ENCODE measurements at places on chromosomes 2 and 18.

DNA sequence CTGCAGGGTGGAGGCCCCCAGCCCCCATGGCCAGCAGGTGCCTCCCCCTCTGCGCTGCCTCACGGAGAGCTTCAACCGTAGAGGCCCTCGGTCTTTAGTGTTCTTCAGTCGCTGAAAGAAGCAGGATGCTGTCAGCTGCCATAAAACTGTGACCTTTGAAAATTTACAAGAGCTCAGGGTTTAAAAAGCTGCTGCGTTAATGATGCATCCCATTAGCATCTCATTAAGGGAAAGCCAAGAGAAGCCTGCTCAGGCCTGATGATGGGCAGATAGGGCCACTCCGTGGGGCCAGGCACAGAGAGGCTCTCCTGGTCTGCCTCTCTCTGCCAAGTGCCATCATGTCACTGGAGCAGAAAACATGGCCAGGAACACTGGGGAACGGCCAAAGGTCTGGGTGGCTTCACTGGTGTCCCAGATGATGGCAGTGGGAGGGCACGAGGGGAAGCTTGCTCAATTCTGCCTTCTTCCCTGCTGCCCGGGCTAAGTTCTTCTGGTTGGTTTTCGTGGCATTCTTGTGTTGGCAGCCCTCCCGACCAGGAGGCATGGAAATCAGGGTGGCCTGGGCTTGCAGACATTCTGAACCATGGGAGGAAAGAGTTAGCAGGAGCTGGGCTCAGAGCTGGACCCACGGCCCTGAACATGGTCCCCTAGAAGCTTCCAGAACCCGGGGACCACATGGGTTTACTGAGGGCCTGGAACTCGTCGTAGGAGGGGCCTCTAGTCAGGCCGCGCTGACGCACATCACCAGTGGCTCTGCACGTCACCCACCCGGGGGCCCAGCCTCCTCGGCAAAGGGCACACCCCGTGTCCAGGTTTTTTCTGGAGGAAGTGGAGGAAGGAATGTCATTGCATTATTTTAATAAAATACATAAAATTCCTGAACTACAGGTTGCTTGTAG, 250.7 kb downstream of the KLHL29 start:
- no peak for DNase-seq

GRCh38 chr2:230815088-230815487, 49.7 kb upstream of the ITM2C start:
- no peak for DNase-seq

- no peak for DNase-seq
Observed at GRCh38 chr2:102975996-102976975, 214.5 kb downstream of the TMEM182 start.

- DNase-seq: no peak
Observed at GRCh38 chr2:121596221-121597080, 52.8 kb downstream of the CLASP1 start.

DNA sequence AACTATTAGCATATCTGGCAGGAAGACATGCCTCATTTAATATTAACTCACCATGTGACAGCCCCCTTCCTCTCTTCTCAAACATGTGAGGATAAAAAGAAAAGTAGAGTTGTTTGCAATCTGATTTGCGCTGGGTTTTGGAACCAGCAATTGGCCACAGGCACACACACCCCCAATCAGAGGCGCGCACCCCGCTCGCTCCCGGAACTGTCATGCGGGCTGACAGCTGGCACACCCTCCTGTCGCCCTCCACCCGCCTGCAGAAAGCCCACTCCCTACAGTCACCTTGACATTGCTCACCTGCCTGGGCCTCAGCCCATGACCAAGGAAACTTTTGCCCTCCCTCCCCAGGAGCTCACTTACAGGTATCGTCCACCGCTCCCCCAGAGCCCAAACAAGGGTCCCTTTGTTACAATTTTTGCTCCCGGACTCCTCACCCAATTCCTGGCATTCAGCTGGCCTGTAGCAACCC, 1.1 kb downstream of the COBLL1 start:
- DNase-seq: peak; percentile 72

- DNase-seq: no peak
Observed at GRCh38 chr2:28821295-28821958, 10.8 kb downstream of the SPDYA start.

DNA sequence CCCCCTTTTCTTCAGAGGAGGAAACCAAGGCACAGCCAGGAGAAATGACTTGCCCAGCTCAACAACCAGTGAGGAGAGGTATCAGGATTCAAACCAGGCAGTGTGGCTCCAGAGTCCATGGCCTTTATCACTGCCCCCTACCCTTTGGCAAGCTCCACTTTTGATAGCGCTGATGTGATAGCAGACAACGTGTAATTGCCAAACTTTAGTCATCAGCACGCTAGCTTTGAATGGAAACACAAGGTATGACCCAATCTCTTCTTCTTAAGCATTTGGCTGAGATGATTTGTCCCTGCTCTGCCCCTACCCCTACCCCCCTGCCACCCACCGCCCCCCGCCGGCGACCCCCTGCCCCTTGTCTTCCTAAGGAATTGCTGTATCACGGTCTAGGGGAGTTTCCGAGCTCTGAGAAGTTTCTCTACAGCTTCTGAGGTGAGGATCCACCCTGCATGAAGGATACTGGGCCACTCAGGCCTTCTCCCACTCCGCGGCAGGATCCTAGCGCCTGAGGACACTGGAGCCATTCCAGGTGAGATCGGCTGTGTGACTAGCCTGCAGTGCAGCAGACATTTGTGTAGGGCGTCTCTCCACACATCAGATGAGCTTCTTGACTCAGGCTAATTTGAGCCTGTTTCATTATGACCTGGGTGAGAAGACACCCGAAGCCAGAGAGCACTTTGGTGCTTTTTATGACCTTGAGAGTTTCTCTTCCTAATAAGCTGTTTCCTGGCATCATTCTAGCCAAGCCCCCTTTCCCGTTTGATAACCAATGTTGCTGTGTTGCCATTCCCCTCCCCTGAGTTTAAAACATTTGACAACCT, 75.1 kb upstream of the MAP4K4 start:
- DNase-seq: no peak

DNA sequence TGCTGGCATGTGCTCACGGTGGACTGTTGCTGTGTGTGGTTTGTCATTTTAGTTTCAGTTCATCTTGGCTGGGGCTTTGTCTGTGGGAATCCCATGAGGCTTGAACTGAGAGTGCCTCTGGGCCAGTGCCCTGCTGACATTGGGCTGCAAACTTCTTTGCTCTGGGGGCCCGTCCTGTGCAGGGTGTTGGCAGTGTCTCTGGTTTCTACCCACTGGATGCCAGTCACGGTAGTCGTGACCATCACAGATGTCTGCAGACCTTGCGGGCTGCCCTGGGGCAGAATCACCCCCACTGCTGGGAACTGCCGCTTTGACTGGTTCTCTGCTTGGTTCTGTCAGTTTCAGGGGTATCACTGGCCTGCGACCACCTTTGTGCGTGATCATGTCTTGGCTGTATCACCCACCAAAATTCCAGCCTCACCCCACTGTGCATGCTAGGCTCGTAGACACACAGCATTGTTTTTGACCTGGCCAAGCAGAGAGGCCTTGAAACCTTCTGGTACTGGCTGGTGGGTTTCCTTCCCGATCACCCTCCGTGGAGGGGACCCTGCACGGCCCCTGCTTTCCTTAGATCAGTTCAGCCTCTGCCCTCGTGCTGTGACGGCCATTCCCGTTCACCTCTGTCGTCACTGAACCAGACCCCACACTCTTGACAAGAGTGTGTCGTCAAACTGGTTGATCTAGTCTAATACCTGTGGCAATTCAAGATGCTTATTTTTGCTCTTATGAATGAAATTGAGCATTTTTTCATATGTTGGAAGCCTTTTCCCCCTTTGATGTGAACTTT, 57.6 kb downstream of the KCNG2 start:
- no peak for DNase-seq

DNA sequence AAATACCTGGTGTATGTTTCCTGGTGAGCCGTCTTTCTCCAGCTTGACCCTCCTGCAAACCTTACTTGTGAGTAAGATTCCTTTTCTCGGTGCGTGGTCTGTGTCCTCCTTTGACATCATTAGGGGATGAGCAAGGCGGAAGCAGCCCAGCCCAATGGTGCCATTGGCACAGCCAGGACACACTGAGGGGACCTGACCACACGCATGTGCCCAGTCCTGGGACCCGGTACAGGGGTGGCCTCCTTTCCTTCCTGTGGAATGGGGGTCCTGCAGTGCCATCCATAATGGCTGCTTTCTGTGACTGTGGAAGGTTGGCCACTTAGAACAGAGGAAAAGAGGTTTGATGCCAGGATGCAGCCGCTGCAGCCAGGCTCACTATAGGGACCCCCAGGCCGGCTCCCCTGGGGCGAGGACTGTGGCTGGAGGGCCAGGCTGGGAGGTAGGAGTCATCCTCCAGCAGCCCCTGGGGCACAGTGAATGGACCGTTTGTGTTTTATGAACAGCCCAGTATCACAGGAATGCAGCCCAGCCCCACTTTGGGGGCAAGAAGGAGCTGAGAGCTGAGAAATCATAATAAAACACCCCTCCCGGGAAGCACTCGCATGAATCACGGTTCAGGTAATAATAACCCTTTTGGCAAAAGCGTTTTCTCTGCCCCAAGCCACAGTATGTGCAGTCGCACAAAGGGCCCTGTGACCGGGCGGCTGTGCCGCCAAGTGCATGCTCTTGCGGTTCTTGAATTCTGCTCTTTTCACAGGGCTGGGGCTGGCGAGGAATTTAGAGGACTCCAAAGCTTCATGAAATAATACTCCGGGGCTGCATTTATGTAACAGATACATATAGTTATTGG, 73.2 kb downstream of the ASB1 start:
- DNase-seq: no peak

- DNase-seq: no peak
Observed at GRCh38 chr2:187552828-187553681, 1.2 kb downstream of the TFPI start.

DNA sequence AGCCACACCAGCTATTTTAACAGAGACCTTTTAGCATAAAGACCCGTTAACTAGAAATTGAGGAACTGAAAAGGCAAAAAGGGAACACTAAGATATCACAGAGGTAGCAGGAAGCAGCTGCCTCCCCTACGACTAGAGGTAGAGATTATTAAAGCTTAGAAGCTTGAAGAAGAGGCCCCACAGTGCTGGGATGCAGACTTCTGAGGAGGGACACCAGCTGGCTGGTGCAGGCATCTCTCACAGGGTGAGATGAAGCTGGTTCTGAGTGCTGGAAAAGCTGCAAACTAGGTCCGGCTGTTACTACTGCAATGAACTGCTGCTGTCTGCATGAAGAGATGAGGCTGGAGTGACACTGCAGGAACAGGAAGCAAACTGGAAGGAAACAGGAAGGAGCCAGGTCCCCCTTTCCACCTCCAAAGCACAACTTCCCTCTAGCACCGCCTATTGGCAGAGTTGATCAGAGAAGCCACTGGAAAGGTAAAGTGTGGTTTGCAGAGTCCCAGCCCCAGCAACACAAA, 61.2 kb upstream of the MRPS9 start:
- DNase-seq: no peak

GRCh38 chr2:150885236-150885635, 376.4 kb downstream of the RBM43 start:
- no peak for DNase-seq

- no peak for DNase-seq
Observed at GRCh38 chr18:1648712-1649111, 744.0 kb downstream of the ADCYAP1 start.

DNA sequence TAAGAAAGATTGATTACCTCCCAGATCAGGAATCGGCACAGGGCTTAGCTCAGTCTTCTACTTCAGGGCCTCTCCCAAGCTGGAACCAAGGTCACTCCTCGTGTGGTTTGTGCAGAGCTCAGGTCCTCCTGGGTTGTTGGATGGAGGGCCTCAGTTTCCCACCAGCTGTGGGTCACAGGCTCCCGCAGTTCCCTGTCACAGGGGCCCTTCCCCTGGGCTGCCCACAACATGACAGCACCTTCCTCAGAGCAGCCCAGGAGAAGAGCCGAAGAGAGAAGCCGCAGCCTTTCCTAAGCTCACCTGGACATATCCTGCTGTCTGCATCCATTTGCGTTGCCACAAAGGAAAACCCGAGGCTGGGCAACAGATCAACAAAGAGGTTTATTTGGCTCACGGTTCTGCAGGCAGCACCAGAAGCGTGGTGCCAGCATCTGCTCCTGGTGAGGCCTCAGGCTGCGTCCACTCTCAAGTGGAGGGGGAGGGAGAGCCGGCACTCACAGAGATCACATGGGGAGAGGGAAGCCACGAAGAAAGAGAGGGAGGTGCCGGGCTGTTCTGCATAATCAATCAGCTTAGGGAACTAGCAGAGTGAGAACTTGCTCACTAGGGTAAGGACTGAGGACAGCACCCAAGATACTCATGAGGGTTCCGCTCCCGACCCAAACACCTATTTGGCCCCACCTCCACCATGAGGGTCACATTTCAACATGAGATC, 13.0 kb upstream of the ALLC start:
- peak; percentile 25 for DNase-seq

DNA sequence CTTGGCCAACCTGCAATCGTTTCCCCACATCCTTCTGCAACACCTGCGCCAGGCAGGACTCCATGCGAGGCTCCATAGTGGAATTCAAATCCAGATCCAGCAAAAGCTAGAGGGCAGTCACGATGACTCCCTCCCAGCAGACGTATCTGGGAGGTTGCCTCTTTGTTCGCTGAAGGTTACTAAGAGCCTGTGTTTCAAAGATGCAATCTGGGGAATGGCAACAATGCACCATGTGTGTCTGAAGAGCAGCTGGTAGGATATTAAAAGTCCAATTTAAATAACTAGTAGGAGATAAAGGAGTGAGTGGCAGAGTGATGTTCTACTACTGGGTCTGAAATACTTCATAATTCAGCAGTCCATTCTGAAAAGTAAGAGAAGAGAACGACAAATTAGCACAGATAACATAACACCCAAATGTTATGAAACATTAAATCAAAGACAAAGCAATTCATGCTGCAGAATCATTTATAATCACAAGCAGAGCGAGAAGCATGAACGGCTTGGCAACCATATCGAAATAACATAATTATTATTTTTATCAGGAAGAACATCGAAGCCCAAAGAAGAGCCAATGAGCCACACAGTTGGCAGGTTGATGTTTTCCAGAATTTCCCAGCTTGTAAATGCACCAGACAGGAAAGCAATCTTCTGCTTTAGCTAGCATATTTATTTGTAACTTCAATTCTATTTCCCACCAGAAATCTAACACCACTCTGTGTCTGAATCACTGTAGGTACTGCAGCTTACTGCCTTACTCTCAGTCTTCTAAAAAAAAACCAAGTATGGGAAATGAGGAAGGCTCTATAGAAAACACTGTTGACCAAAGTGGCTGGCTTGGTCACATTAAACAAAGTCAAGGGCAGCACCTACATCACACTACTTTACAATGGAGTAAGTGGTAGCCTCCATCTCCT, 43.2 kb downstream of the CLASP1 start:
- DNase-seq: no peak

GRCh38 chr2:144082327-144082726, 437.6 kb downstream of the ZEB2 start:
- no peak for DNase-seq

DNA sequence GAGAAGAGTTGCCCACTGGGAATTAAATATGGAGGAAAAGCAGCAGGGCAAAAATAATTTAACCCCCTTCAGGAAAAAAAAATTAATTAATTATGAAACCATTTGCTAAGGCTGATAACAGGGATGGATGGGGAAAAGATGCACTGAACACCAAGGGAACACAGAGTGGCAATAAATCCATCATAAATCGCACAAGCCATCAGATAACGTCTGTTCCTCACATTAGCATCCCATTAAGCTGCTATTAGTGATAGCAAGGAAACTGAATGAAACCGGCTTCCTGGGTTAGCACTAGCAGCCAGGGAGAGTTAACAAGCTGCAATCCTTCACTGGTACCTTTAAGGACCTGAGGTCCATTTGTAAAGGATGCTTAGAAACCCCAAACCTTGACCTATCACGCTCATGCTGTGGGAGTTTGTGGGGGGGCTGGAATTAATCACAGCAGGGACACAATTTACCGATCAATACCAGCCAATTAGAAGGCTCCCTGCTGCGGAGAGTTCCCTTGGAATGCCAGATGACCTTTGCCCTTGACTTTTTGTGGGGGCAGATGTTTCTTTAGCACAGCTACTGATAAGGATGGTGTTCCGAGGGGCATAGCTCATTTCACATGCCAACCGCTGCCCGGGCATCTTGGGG, 175.5 kb upstream of the KLF7 start:
- DNase-seq: no peak
